Activated naive CD8-positive, alpha-beta T cell treated with anti-CD3 and anti-CD28 coated beads for 36 hours (primary cell): ENCODE measurements at places on chromosomes 6 and 20. TPM values are rescaled to one million over a fixed set of nuclear protein-coding genes. Genes with fewer than 3 reads are reported as not detected.
A peak's percentile ranks its signal among the peaks of the same experiment; 100 is the strongest.

- peaks cover 56% of the 10 kb centered on the region for H3K4me1 ChIP-seq
- H3K27ac ChIP-seq = no peak overlapping the region
- no peaks in the 10 kb centered on the region for H3K27me3 ChIP-seq
- no peak for DNase-seq
- H3K4me3 ChIP-seq = no peak overlapping the region
Measured at GRCh38 chr6:158043586-158044524, 62.2 kb downstream of the SYNJ2 start.

- H3K4me1 ChIP-seq = peaks cover 4% of the 10 kb centered on the region
- H3K4me3 ChIP-seq = no peak overlapping the region
- DNase-seq = no peak
- peaks cover 28% of the 10 kb centered on the region for H3K27me3 ChIP-seq
- H3K36me3 ChIP-seq = no peaks in the 10 kb centered on the region
Measured at GRCh38 chr6:7691021-7691420, 34.9 kb upstream of the BMP6 start.

- no peak overlapping the region for H3K4me3 ChIP-seq
- no peak for DNase-seq
- no peaks in the 10 kb centered on the region for H3K36me3 ChIP-seq
- H3K27me3 ChIP-seq = no peaks in the 10 kb centered on the region
- peaks cover 45% of the 10 kb centered on the region for H3K4me1 ChIP-seq
- no peak overlapping the region for H3K27ac ChIP-seq
Measured at GRCh38 chr6:187210-187861, 105.0 kb upstream of the DUSP22 start.

DNA sequence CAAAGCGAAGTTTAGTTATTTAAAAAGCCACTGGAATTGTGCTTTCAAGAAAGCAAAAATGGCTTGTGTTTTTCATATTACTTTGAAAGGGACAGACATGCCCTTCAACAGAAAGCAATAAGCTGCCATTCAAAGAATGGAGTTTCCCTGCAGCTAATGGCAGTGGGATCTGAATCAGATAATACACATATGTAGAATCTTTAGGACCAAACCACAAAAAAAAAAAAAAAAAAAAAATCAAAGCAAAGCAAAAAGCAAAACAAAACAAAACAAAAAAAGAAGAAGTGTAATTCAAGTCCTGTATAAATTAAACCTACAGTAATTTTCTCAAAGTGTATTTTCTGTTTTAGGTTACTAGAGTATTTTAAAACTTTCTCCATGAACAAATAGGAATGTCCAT lies 63.6 kb upstream of the ZNF217 start:
- H3K4me1 ChIP-seq = peaks cover 70% of the 10 kb centered on the region
- H3K27ac ChIP-seq = peak overlapping the region; percentile 84
- no peaks in the 10 kb centered on the region for H3K27me3 ChIP-seq
- no peak for DNase-seq

- H3K4me1 ChIP-seq = no peaks in the 10 kb centered on the region
- H3K27me3 ChIP-seq = peaks cover 94% of the 10 kb centered on the region
Measured at GRCh38 chr20:22569353-22569752, 15.0 kb downstream of the FOXA2 start.

- H3K27ac ChIP-seq = no peak overlapping the region
- H3K4me3 ChIP-seq = no peak overlapping the region
- no peak for DNase-seq
- H3K27me3 ChIP-seq = peaks cover 3% of the 10 kb centered on the region
- H3K4me1 ChIP-seq = no peaks in the 10 kb centered on the region
Measured at GRCh38 chr6:169171951-169172350, 81.7 kb downstream of the THBS2 start.

DNA sequence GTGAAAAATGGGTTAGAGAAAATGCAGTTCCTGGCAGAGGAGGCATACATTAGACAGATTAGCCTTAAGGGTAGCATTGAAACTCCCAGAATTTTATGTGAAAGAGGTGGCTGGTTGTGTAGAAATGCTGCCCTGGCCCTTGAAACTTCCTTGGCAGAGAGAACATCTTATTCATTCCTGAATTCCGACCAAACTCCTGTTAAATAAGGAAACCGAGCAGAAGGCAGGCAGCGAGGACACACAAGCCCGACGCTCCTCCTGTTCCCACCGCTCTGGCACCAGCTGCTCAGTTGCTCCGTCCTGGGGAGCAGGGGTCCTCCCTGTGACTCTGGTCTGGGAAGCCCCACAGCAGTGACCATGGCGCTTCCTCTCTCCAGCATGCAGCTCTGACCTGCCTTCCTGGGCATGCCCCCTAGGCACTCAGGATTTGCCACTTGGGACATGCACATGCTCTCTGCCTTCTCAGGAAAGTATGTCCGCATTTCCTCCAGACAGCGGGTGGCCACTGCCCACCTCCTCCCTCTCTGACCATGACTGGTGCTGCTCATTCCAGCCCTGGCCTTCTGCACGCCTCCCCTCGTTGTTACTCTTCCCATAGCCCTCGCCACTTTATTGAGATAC lies 35.2 kb upstream of the CLDN20 start:
- H3K4me3 ChIP-seq = no peak overlapping the region
- H3K36me3 ChIP-seq = peaks cover 5% of the 10 kb centered on the region
- no peak for DNase-seq
- H3K27me3 ChIP-seq = peaks cover 15% of the 10 kb centered on the region
- no peak overlapping the region for H3K27ac ChIP-seq

DNA sequence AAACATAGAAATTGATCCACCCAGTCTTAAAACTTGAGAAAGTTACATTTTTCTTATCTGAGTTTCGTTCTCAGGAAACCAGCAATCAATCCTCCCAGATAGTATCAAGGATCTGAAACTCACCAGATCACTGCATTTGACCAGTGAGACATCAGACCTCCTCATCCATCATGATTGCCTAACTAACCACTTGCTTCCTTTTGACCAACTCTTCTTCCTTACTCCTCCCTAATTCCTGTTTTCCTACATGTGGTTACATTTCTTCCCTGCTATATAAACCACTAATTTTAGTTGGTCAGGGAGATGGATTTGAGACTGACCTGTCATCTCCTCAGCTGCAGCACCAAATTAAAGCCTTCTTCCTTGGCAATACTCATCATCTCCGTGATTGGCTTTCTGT lies 357.1 kb upstream of the POU3F2 start:
- no peaks in the 10 kb centered on the region for H3K4me1 ChIP-seq
- no peak for DNase-seq
- no peaks in the 10 kb centered on the region for H3K36me3 ChIP-seq
- no peak overlapping the region for H3K27ac ChIP-seq
- no peaks in the 10 kb centered on the region for H3K27me3 ChIP-seq

GRCh38 chr20:572727-573126 lies 29.1 kb upstream of the CSNK2A1 start:
- H3K27ac ChIP-seq = no peak overlapping the region
- H3K4me1 ChIP-seq = no peaks in the 10 kb centered on the region
- H3K4me3 ChIP-seq = no peak overlapping the region
- DNase-seq = no peak

- H3K27me3 ChIP-seq = no peaks in the 10 kb centered on the region
- H3K27ac ChIP-seq = peak overlapping the region; percentile 91
- H3K36me3 ChIP-seq = peaks cover 9% of the 10 kb centered on the region
Measured at GRCh38 chr20:63958471-63958870, 2.3 kb upstream of the UCKL1 start.

- H3K4me1 ChIP-seq = no peaks in the 10 kb centered on the region
- no peak overlapping the region for H3K4me3 ChIP-seq
- no peak overlapping the region for H3K27ac ChIP-seq
- no peaks in the 10 kb centered on the region for H3K36me3 ChIP-seq
Measured at GRCh38 chr6:50959081-50959641, 140.5 kb downstream of the TFAP2B start.

DNA sequence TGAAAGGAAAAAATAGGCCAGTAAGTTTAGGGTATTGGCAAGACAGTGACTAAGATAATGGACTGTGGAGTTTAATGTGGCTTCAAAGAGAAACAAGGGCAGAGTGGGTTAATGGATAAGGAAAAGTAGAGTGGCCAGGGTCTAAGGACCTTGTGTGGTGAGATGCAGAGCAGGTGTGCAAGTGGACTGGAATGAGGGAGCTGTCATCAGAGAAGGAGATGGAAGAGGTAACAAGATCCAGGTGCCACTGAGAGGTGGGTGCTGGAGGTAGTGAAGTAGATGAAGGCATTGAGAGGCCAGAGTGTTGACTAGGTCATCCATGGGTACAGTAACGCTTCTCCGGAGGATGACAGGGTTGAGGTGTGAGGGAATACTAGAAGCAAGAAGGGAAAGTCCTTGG lies 136.1 kb downstream of the QRSL1 start:
- H3K36me3 ChIP-seq = no peaks in the 10 kb centered on the region
- no peak overlapping the region for H3K4me3 ChIP-seq
- no peaks in the 10 kb centered on the region for H3K27me3 ChIP-seq
- no peak overlapping the region for H3K27ac ChIP-seq
- no peaks in the 10 kb centered on the region for H3K4me1 ChIP-seq

- DNase-seq = no peak
- H3K4me3 ChIP-seq = no peak overlapping the region
- H3K27ac ChIP-seq = no peak overlapping the region
- no peaks in the 10 kb centered on the region for H3K36me3 ChIP-seq
Measured at GRCh38 chr6:170206317-170206621, 84.6 kb downstream of the DLL1 start.

- no peaks in the 10 kb centered on the region for H3K4me1 ChIP-seq
- no peak overlapping the region for H3K4me3 ChIP-seq
- no peaks in the 10 kb centered on the region for H3K27me3 ChIP-seq
- peaks cover 2% of the 10 kb centered on the region for H3K36me3 ChIP-seq
Measured at GRCh38 chr6:110277100-110277665, 81.0 kb downstream of the METTL24 start.

- no peaks in the 10 kb centered on the region for H3K4me1 ChIP-seq
- no peak for DNase-seq
- H3K27me3 ChIP-seq = no peaks in the 10 kb centered on the region
- H3K27ac ChIP-seq = no peak overlapping the region
- H3K36me3 ChIP-seq = no peaks in the 10 kb centered on the region
Measured at GRCh38 chr6:132067286-132067685, 116.1 kb upstream of the CCN2 start.

DNA sequence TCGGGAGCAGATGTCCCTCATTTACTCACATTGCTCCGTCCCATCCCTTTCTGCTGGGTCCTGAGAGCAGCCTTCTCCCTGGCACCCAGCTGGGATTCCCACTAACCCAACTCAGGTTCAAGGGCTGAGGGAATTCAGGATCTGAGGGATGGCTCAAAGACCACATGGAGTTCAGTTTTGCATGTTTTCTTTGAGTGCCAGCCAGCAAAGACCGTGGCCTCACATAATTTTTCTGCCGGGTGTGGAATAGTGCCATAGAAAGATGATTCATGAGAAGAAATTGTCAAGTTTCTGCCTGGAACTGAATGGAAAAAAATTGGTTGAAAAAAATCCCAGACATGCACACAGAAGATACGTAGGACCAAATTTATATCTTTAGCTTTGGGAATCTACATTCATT lies 168.6 kb downstream of the CD83 start:
- H3K27me3 ChIP-seq = no peaks in the 10 kb centered on the region
- no peak overlapping the region for H3K27ac ChIP-seq
- DNase-seq = no peak
- H3K4me1 ChIP-seq = peaks cover 14% of the 10 kb centered on the region

DNA sequence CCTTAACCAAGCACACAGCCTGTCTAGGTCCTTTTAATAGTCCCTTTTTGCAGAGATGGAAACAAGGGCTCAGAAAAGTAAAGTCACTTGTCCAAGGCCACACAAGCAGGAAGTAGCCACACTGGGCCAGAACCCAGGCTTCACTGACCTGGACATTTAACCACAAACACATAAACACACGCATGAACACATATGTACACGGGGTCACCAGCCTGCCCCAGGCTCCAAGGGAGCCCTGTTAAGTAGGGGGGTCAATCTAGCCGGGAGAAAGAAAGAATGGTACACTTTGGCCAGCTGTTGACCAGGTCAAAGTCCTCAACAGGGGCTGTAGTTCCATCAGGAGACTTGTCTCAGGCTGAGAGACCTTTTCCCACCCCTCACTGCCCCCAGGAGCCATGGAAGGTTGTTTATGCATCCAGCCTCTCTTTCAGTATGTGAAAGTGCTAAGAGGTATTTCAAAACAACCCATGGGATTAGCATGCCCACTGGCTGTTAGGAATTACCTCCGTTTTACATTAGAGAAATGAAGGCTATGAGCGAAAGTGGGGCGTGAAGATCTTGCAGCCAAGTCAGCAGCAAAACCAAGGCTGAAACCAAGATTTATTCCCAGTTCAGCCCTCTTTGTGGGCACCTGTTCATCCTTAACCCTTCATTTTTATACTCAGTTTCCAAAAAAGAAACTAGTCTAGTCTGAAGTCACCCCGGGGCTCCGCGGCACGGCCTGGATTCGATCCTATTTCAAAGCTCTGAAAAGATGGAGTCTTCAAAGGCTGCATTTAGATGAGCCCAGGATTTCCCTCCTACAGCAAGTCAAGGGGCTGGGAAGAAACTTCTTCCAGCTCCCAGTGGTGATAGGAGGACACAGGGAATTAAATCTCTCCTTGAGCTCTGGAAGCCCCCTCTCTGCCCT lies 9.8 kb downstream of the SDC4 start:
- peaks cover 6% of the 10 kb centered on the region for H3K27me3 ChIP-seq
- H3K36me3 ChIP-seq = peaks cover 7% of the 10 kb centered on the region
- DNase-seq = no peak
- H3K4me1 ChIP-seq = peaks cover 6% of the 10 kb centered on the region
- no peak overlapping the region for H3K27ac ChIP-seq
- H3K4me3 ChIP-seq = no peak overlapping the region

The MTFR2 gene
- total RNA-seq = 30.0 TPM

The HTR1E gene
- total RNA-seq = not detected

The PPP1R3G gene
- total RNA-seq = 0.10 TPM

The SNPH gene
- 3.6 TPM for total RNA-seq

The MAFB gene
- total RNA-seq = not detected

The C20orf202 gene
- total RNA-seq = not detected

The RBBP9 gene
- total RNA-seq = 17.9 TPM

The FOXA2 gene
- not detected for total RNA-seq

The TXLNB gene
- total RNA-seq = 0.18 TPM

The SMPDL3A gene
- 0.30 TPM for total RNA-seq
